ENCODE measurements at places on chromosomes 7 and 10.

DNA sequence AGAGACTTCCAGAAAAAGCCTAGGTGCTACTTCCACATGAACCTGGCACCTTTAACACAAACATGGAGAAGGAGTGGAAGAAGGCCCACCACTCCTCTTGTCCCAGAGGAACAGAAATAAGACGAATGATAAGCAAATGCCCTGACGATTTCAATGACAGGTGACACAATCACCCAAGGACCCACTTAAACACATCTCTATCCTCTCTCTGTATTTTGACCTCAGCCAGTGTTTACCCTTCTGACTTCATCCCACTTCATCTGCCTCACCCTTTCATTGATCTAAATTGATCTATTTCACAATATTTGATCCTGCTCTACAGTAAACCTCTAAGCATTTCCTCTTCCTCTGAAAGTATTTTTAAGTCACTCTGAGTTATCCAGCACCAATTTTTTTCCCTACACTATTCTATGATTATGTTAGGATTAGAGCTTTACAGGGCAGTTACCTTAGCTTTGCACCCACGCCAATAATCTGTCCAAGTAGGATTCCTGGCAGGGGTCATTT is 9.1 kb downstream of the GOT1 start:
- DNase-seq = no peak

DNA sequence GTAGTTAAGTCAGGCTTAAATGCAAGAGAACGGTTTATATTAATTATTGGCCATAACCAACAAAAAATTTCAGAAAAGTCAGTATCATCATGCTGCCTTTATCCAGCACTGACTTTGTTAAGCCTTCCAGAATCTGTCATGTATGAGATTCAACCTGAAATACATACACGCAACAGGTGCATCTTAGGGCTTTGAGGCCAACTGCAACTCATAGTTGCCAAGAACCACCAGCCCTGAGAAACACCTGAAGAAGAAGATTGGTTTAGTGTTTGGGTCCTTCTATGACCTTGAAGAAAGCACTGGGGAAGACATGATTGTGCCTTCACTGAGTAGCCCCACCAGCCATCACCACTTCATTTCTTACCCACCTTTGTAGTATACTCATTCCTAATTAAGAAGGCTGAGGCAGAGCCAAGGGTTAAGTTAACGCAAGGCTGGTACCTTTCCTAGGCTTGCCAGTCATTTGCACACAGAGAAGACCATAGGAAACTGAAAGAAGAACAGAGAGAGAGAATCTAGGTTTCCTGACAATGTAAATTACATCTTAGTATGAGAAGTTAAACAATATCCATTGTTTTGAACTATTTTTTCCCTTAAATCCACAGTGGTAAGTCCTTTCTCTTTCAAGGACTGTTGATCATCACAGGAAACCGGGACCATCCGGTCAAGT is 200.1 kb upstream of the PRKCQ start:
- DNase-seq = no peak

DNA sequence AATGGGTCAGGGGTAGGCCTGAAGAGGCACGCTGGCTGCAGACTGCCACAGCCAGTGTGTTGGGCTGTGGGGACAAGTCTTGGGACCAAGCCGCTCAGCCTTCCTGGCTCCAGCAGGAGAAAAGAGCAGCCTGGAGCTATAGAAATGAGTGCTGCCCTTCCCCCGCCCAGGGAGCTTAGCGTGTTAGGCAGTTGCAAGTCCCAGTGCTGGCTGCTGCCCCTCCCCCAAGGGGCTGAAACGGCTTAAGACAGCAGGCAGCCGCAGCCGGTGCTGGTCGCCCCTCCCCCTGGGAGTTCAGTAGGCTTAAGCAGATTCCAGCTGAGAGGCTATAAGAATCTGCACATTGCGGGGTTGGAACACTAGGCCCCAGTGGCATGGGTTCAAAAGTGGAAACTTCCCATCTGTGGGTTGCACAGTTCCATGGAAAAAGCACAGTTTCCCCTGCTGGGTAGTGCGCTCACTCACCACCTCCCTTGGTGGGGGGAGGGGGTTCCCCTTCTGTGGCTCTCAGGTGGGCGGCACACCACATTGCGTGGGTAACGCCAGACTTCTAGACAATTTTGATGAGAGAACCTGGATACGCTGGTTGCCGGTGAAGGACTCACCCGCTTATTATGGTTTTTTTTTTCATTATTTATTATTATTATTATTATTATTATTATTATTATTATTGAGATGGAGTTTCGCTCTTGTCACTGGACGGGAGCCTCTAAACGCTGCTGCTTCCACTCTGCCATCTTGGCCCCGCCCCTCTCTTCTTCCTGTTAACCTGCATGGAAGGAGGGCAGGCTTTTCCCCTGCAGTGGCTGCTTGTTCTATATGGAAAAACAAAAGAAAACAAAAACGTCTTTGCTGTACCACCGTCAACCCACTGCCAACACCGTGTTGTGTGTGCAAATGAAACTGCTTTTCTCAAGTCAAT is 151.1 kb downstream of the CXCL12 start:
- no peak for DNase-seq

DNA sequence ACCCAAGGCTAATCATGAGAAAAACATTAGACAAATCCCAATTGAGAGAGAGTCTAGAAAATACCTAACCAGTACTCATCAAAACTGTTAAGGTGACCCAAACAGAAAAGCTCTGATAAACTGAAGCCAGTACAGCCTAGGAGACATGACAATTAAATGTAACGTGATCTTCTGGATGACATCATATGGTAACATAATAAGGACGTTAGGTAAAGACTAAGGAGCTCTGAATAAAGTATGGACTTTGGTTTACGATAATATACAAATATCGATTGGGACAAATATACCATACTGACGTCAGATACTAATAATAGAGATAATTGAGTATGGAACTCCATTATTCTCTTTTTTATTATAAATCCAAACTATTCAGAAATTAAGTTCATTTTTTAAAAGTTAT is 561.1 kb upstream of the STEAP1 start:
- DNase-seq = no peak

DNA sequence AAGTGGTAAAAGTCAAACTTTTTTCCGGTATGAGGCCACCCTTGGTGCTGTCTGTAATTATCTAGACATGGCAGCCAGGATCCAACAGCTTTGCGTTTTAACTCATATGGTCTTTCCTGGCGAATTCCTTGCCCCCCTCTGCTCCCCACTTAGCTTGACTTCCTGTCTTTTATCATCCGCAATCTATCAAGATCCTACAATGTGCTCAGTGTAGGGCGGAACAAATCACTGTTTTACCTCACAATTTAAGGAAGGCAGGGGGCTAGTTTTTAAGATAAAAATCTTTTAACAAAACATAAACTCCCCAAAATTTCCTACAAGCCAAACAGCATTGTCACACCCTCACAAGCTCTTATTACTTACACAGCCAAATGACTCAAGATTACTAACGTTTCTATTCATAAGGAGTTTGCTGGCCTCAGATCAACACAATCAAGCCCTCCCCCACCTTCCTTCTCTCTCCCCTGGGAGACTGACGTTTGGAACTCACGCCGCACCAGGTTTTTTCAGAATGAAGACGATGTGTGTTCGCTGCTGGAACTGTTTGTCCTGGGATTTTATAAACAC is 1.3 kb upstream of the CDK14 start:
- peak; percentile 75 for DNase-seq

DNA sequence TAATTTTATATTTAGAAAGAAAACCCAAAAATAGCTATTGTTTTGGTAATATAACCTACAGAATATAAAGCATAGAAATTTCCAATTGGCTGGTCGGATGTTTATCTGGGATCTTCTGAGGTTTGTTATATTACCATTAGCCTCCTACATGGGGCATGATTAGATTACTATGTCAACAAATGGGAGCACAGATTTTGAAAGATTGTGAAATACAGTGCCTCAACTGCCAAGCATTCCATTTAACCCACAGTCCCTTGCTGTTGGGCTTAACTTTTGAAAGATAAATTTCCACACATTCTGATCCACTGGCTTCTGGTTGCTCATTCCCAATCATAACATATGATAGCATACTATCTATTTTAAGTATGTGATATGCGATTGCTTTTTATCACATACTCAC is 455.4 kb upstream of the C7orf33 start:
- DNase-seq = peak; percentile 80

DNA sequence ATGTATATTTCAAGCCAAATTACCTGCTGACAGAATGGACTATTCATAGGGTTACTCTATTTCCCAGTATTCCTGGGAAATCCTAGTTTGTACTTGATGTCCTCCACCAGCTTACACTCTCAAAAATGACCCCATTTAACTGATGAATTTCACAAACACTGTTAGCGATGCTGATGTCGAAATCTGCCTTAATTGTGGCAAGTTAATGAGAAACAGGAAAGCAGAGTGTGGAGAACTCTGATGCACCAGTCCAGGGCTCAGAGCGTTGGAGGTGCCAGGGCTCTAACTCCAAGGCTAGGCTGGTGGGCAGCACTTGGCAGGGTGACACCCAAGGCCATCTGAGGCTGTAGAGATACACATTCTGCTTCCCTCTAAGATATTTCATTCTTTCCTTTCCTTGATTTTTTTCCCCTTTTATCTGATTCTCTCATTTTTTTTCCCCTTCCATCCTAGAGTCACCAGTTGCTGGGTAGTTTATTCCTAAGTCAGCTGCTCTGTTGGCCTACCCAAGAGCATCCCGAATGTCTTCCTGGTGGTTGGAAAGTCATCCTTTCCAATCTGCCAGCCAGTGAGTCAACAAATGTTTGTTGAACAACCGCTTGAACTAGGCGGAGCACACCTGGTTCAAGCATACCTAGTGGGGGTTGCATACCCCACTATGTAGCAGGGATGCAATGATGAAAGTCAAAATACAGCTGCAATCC is 525.0 kb upstream of the NRP1 start:
- DNase-seq = no peak

- no peak for DNase-seq
Observed at GRCh38 chr7:83731154-83731553, 82.2 kb upstream of the SEMA3E start.

DNA sequence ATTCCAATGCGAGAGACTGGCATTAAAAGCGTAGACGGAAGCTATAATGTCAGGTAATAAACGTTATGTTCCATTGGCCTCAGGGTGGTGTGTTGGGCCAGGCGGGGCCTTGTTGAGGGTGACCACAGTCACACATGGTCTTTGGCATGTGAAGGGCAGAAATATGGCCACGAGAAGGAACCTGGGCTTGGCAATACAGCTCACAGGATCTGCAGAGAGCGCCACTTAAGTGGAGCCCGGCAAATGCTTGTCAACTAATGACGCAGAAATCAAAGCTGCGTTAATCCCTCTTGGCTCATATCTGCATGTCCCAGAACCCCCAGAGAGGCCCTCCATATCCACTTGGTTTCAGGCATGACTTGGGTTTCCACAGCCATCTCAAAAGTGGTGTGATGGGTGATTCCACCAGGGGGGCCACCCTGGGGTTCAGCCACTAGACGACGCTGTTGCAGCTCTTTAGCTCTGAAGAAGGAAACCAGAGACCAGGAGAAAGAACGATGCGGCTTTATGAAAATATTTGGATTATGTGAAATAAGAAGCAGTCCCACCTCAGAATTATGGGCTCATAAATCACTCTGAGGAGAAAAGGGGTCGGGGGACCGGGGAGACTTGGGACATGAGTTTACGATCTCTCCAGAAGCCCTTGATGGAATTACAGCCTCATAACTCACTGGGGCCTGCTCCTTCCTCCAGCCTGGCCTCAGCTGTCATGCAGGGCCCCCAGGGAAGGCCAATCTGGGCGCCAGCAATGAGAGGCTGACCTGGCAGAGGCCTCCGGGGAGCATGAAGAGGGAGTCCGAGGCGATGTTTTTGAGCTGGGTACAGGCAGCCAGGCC is 462.5 kb downstream of the PLXNA4 start:
- DNase-seq = no peak

- no peak for DNase-seq
Observed at GRCh38 chr10:76401006-76401405, 969.6 kb downstream of the LRMDA start.

GRCh38 chr10:88157981-88158465 is 294.6 kb downstream of the PTEN start:
- peak; percentile 77 for DNase-seq

DNA sequence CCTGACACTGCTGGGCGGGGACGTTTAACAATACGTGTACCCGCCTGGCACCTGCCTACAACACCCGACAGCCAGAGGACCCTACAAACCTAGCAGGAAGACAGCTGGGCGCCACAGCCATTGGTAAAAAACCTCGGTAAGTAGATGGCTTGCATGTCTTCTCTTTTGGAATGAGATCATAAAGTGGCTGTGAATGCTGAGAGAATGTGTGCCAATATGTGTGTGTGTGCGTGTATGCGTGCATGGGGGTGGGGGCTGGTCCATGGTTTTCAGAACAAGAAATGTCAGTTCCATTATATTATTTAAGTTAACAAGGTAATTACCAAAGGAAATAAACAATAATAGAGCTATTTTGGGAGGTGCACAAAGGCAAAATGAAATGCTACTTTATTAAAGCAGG is 39.2 kb downstream of the PAPOLB start:
- no peak for DNase-seq

GRCh38 chr7:31892099-31892829 is 177.9 kb downstream of the PDE1C start:
- DNase-seq = no peak

DNA sequence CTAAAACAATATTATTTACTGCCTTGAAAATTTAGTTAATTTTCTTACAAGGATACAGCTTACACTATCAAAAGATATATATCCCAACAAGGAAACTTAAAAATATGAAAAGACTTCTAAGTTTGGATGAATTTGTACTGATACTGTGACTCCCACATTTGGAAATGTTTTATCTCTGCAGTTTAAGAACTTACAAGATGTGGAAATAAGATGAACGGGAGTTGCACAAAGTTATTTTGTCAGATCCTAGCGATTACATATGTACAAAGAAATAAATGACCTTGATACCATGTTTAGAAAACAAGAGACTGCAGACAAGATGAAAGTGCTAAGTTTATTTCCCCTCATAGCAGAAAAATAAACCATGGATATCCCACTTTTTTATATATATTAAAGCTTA is 103.7 kb upstream of the TMEM106B start:
- no peak for DNase-seq

GRCh38 chr7:130903358-130903974 is 169.5 kb upstream of the KLF14 start:
- peak; percentile 87 for DNase-seq

Measured in stromal cell of bone marrow (primary cell).